ENCODE measurements at places on chromosomes 2 and 18.
A peak's percentile ranks its signal among the peaks of the same experiment; 100 is the strongest.

DNA sequence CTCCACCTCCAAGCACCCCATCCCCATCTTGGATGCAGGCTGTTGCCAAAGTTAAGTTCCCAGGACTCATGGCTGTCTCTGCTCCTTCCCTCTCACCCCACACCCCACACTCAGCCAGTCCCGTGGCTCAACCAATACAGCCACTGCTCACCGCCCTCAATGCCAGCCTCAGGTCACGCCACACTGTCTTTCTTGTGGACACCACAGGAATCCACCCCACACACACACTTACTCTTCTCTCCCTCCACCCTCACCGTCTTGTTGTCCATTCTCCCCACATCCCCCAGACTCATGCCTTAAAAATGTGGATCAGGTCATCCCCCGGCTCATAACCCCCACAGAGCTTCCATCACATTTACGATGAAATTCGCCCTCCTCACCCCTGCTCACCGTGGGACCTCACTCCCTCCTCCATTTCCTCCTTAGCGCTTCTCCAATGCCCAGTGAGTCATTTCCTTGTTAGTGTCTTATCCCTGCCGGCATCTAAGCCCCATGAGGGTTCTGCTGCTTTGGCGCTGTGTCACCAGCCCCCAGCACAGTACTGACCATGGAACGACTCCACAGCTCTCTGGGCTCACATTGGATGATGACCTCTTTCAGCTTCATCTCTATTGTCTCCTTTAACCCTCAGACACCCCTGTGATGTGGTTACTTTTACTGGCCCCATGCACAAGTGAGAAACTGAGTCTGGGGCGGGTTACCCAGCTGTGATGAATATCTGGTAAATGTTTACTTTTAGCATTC is 13.8 kb downstream of the MLPH start:
- no peak for DNase-seq

- peak; percentile 82 for DNase-seq
These were observed at the start of gene LCLAT1 for GRCh38 chr2:30447149-30448045. Gene LCLAT1, plus strand, starts transcription at chr2:30447246. Its CDS starts 78,345 bp downstream, at chr2:30525591.

GRCh38 chr2:235532307-235532706 is 38.5 kb downstream of the AGAP1 start:
- no peak for DNase-seq

- no peak for DNase-seq
These were observed 32.2 kb downstream of the PELI1 start for GRCh38 chr2:64112016-64112415.

- DNase-seq, result no peak
These were observed 16.1 kb downstream of the PPP3R1 start for GRCh38 chr2:68236103-68236734.

GRCh38 chr2:241218131-241219029 is 29.9 kb downstream of the ANO7 start:
- DNase-seq, result peak; percentile 59

DNA sequence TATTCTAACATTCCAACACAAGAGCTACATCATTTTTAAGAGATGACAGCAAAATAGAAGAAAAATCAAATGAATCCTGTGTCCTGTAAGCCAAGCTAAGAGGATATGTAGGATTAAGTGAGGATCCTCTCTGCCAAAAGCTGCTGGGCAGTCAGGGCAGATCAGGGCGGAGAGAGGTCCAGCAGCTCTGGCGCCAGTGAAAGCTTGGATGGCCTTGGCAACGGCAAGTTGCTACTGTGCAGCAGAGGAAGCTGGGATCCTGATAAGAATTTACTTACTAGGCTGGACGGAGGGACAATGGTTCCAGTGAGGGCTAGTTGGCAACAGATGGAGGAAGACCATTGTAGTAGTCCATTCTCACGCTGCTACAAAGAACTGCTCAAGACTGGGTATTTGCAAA is 391.5 kb downstream of the XIRP2 start:
- DNase-seq, result no peak

- peak; percentile 92 for DNase-seq
These were observed 23.2 kb downstream of the ASB1 start for GRCh38 chr2:238449909-238450417.
